ENCODE measurements at places on chromosomes 7 and 10.

GRCh38 chr10:48285710-48286109 lies 11.2 kb upstream of the FRMPD2 start:
- DNase-seq, result no peak

- no peak for DNase-seq
Observed at GRCh38 chr7:75795831-75796285, 17.7 kb downstream of the CCL24 start.

- DNase-seq, result no peak
Observed at GRCh38 chr10:122127943-122128342, 139.0 kb downstream of the TACC2 start.

GRCh38 chr7:4297165-4297917 lies 384.8 kb upstream of the FOXK1 start:
- DNase-seq, result no peak

- DNase-seq, result no peak
Observed at GRCh38 chr10:131779661-131780394, 121.0 kb upstream of the PPP2R2D start.
